ENCODE measurements at places on chromosomes 11 and 22.

- no peak for DNase-seq
These were observed 33.6 kb downstream of the SYN3 start for GRCh38 chr22:33024626-33025025.

GRCh38 chr11:20056950-20057943 is 103.0 kb downstream of the DBX1 start:
- DNase-seq, result no peak

- no peak for DNase-seq
These were observed 328.3 kb downstream of the TBC1D22A start for GRCh38 chr22:47090591-47091245.

- DNase-seq, result peak; percentile 21
These were observed 90.4 kb upstream of the PDGFD start for GRCh38 chr11:104254347-104254746.

DNA sequence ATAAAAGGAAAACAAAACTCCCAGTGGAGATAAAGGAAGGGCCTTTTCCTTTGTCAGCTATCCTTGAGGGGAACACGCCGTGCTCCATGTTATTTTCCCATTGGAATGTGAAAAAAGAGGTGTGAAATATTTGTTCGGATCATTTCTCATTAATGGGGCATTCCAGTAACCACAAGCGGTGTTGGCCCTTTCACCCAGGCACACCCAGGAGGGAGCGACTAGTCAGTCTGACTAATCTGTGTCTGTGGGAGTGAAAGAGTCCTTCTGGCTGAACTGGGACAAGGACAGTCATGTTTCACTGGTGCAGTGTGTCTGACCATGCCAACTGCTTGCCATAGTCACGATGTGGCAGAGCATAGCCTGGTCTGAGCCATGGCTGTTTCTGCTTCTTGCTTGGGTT is 13.0 kb upstream of the MYEOV start:
- DNase-seq, result no peak

DNA sequence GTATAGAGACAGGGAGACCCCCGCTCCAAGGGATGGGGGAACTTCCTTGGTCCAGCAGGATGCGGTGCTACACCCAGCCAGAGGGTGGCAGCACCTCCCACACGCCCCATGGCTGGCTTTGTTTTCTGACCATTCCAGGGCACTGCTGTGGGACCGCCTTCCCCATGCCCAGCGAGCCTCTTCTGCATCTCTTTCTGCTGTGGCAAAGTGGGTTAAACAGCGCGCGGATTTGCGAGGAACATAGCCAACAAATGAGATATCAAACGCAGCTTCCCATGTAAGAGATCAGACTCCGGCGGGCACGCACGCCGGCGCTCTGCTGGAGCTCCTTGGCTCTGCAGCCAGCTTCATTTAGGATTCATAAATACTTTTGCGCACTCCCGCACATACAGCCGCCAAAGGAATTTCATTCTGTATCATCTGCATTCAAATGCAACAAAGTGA is 485.8 kb upstream of the CADM1 start:
- DNase-seq, result peak; percentile 8

- no peak for DNase-seq
These were observed 3.4 kb upstream of the CAPN5 start for GRCh38 chr11:77063407-77063806.

GRCh38 chr11:124846070-124846673 is 19.1 kb upstream of the ROBO3 start:
- DNase-seq, result no peak

DNA sequence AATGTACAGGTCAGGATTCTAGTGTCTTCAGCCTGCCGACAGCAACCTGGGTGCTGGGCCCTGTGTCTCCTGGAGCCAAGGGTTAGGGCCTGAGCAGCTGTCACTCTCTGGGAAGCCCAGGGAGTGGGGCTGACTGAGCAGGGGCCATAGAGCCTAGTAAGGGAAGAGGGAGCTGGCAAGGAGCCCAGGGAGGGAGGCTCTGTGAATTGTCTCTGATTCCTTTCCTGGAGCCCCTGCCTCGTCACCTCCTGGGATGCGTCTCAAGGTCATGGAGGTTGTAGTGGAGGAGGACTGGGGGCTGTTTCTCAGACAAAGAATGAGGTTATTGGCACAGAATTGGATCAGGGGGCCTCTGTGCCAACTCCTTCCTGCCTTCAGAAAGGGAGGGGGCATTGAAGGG is 11.8 kb downstream of the SOX10 start:
- no peak for DNase-seq

- peak; percentile 50 for DNase-seq
These were observed 737 bp downstream of the RBM4 start for GRCh38 chr11:66639066-66639813.

DNA sequence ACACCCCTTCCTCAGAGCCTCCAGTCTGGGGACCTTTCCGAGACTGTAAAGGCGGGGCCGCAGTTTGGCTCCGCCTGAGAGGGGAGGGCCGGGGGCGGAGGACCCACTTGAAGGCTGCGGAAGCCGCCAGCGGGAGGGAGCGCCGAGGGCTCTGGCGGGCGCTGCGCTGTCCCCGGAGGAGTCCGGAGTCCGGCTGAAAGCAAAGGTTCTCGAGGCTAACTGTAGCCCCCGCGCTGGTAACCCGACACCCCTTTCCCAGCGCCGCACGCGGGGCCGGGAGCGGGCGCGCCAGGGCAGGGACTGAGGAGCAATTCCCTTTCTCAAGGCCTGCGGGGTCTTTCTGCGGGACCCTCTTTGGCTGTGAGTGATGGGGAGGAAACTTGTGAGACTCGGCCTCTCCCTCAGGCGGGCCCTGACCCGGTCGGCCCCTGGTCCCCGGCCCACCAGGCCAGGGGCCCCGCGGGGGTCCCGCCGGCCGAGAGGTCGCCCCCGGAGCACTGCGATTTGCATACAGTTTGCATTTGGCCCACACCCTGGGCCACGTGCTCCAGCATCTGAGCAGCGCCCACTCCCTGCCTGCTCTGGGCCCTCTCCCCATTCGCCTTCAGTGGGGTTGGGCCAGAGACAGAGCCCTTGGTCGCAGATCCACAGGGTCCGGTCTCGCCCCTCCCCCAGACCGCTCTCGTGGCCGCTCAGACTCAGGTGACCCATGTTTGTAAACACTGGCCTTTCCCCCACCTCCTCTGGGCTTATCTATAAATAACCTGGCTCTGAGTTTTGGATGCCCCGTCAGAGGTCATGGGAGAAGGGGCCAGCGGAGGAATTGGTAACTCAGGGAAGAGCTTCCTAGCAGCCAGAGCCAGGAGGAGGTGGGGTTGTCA is 519 bp upstream of the ART5 start:
- DNase-seq, result peak; percentile 73

DNA sequence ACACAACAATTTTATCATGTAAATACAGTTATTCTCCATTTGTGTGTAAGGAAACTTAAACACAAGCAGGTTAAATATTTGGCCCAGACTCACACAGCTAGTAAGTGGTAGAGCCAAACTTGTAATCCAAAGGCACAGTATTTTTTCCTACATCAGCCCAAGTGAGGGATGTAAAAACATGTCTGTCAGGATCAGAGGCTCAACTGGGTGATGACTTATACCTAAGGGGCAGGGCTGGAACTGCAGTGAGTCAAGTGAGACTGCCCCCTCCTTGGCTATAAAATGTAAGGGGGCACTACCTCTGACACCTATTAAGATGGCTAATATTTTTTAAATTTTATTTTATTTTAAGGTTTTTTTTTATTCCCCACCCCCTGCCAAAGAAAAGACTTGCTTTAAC is 82.6 kb downstream of the APIP start:
- DNase-seq, result no peak

DNA sequence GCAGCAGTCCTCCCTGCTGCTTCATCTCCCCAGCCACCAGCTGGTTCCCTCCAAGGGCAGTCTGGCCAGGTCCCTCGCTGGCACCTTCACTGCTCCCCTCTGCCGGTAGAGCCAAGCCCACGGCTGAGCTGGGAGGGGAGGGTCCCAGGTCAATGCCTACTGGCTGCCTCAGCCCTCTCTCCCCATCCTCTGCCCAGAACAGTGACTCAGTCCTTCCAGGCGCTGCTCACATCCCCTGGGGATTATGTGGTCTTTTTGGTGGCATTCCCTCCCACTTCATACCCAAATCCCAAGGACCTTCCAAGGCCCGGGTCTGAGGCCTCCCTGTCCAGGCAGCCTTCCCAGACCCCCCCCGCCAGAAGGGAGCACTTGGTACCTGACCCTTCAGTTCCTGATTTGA is 44.9 kb downstream of the WNT7B start:
- no peak for DNase-seq

- DNase-seq, result no peak
These were observed 48.1 kb downstream of the WNT7B start for GRCh38 chr22:45928726-45929368.

DNA sequence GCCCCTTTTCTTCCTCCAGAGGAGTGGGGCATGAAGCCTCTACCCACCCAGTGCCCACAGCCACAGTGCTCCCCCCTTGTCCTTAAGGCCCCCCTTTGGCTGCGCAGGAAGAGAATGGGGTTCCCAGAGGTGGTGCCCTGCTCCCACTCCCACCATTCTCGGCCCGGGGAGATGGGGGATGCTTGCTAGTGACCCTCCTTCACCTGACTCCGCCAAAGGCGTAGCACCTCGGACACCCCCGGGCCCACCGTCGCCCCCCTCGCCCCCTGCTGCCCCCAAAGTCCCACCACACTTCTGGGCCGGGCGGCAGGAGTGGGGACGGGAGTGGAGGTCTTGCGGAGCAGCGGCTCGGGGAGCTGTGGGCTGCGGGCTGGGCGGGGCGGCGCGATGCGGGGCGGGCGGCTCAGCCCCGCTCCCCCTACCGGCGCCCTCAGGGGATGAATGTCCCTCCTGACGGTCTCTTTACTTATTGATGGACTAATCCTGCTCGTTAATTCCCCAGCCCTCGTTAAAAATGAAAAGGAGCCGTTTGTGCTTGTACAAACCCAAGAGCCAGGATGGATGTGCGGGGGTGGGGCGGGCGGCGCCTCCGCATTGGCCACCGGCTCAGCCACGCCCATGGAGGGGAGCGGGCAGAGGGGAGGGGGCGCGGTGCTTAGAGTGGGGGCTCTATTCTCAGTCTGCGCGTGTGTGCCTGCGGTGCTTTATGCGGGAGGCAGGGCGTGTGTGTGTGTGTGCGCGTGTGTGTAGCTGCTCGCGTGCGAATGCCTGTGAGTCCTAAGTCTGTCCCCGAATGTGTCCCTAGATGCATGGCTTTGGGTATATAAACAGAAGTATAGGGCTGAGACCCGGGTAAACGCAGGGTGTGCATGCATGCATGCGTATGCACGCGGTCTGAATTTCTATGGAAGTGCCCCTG is 25.6 kb downstream of the SYT7 start:
- no peak for DNase-seq

DNA sequence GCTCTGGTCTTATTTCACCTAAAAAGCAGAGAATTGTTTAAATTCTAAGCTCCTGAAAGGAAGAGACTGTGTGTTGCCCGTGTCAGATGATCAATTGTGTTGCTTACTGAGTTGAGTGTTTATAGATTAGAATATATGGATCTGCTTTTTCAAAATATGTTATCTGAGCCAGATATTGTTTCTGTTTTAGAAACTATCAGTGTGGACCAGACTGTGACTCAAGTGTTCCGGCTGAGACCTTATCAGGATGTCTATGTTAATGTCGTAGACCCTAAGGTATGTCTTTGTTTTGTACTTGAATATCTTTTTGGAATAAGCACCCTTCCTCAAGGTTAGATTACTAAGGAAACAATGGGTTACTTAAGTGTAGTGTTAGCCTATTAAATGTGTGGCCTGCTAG is 11.0 kb downstream of the DEPDC5 start:
- DNase-seq, result no peak

DNA sequence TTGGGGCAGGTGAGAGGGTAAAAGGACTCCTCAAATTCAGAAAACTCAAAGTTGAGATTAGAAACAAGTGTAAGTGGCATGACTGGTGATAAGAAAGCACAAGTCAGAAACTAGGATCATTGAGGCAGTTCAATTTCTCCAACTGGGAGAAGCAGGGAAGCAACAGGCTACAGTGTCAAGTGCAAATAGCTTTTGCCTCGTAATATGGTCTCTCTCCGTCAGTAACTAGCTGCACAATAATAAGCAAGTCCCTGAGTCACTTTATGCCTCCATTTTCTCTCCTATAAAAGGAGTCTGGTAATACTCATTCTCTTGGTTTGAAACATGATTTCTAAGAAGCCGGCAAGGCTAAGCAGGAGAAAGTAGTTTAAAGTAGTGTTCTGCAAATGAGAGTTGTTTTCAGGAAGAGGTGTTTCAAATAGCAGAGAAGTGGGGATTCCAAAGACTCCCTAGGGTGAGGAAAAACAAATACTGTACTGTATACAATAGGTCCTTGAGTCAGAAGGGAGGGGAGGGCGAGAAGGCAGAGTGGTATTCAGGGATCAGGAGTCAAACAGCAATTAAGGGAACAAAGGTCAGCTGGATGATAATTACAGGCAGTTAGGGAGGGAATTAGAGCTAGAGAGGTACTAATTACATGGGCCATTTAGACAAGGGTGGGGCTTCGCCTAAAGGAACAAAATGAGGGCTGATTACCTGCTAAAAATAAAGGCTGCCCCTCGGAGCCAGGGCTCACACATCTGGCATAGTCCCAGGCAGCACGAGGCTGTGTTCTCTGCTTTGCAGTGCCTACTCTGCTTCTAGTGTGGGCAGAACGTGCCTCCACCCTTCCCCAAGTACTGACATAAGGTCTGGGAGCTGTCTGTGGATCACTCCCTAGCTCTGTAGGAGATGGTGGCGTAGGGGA is 96.0 kb upstream of the BDNF start:
- no peak for DNase-seq

- DNase-seq, result no peak
These were observed 55.9 kb downstream of the BMAL1 start for GRCh38 chr11:13333456-13333957.

DNA sequence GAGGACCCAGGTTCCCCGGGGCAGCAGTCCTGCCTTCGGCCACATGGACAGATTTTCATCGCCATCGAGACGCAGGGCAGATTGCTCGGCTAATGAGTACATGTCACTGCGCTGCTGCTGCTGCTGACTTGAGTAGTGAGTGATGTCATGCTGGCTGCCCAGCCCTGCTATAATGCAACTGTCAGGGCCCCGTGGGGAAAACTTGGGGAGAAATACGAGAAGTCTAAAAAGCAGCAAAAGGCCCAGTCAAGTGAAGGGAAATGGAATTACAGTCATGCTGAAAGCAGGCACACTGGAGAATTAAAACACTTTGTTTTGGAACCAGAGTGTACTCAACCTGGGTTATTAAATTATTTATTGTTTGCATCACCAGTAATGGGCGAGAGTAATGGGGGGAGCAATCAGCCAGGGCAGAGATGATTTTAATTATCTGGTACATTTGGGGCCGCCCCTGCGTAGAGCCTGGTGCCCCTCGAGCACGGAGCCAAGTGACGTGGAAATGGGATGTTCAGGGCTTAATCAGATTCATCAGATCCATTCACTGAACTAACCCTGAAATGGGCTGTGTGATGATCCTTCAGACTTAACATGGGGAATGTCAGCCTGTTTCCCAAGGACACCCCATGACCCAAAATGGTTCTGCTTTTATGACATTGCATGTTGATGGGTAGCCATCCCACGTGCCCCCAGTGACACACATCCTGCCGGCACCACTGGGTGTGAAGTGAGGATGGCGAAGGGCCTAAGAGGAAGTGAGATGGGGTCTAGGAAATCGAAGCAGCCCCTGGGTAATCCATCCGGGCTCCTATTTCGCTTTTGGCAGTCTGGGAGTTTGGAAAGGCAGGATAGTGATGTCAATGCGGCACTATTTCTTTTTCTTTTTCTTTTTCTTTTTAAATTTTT is 241.6 kb upstream of the CADM1 start:
- no peak for DNase-seq
